ENCODE measurements at places on chromosomes 7 and 10. TPM values are rescaled to one million over a fixed set of nuclear protein-coding genes. Genes with fewer than 3 reads are reported as not detected.

HBP1 gene
- polyA plus RNA-seq: 25.1 TPM

GRCh38 chr7:88576720-88577119, 182.8 kb upstream of the ZNF804B start:
- no peaks in the 10 kb centered on the region for H3K27me3 ChIP-seq
- no peaks in the 10 kb centered on the region for H3K36me3 ChIP-seq
- no peak overlapping the region for H3K4me3 ChIP-seq
- no peaks in the 10 kb centered on the region for H3K4me1 ChIP-seq
- no peak overlapping the region for H3K27ac ChIP-seq

DNA sequence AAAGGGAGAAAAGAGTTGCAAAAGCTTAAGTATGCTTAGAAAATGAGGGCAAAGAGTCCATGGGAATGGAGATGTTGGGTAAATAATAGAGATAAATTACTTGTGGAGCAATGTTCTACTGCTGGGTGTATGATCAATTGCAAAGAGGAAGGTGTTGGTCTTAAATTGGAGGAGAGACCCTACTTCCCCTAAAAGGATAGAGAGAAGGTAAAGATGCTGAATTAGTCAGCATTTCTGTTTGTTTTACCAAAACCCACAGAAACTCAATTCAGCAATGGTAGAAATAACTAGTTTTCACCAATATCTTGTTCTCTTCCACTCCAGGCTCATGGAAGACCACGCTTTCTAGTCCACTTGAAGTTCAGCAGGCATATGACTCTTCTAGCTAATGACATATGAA, 32.1 kb downstream of the ASB4 start:
- DNase-seq: no peak
- H3K36me3 ChIP-seq: no peaks in the 10 kb centered on the region

GRCh38 chr10:71835671-71836595, 15.1 kb downstream of the PSAP start:
- H3K36me3 ChIP-seq: peaks cover 4% of the 10 kb centered on the region
- peak overlapping the region; percentile 62 for H3K27ac ChIP-seq
- H3K27me3 ChIP-seq: no peaks in the 10 kb centered on the region
- H3K4me1 ChIP-seq: peaks cover 25% of the 10 kb centered on the region

- no peaks in the 10 kb centered on the region for H3K27me3 ChIP-seq
- no peak overlapping the region for H3K4me3 ChIP-seq
- no peak overlapping the region for H3K27ac ChIP-seq
- no peaks in the 10 kb centered on the region for H3K4me1 ChIP-seq
Observed at GRCh38 chr7:5619419-5620130, 161.9 kb downstream of the RNF216 start.

DNA sequence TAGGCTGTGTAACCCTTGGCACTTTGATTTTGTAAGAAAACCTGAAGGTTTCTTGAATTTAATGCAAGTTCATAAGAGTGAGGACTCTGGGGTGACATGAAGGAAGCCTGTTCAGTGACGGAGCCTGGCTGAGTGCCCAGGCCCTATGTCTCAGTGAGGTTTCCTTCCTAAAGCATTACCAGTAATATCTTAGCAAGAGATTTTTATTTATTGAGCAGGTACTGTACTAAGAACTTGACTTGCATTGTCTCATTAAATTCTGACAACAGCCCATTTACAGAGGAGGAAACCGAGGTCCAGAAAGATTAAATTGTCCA, 197.2 kb downstream of the HECW1 start:
- H3K4me3 ChIP-seq: no peak overlapping the region
- H3K27ac ChIP-seq: no peak overlapping the region
- no peaks in the 10 kb centered on the region for H3K4me1 ChIP-seq

Measured in small intestine (tissue), 16 donors.